T-helper 17 cell (primary cell): ENCODE measurements at places on chromosomes 7 and 10.

- no peak for DNase-seq
Measured at GRCh38 chr10:1059902-1060301, 3.7 kb downstream of the WDR37 start.

DNA sequence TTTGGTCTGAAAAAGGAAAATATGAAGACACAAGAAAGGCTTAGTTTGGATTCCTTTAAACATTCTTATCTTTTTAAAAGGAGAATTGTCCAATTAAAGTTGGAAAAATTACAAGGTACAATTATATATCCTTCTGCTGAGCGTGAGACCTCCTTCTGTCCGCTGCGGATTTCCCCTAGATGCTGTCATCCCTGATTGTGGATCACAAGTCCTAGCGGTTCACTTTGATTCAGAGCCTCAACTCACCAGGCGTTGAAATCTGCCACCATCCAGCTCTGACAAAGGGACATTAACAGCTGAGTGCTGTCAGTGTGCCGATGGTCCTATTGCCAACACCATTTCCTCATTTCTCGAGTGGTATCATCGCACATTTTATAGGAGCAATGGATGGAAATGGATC lies 73.1 kb upstream of the PTER start:
- no peak for DNase-seq

DNA sequence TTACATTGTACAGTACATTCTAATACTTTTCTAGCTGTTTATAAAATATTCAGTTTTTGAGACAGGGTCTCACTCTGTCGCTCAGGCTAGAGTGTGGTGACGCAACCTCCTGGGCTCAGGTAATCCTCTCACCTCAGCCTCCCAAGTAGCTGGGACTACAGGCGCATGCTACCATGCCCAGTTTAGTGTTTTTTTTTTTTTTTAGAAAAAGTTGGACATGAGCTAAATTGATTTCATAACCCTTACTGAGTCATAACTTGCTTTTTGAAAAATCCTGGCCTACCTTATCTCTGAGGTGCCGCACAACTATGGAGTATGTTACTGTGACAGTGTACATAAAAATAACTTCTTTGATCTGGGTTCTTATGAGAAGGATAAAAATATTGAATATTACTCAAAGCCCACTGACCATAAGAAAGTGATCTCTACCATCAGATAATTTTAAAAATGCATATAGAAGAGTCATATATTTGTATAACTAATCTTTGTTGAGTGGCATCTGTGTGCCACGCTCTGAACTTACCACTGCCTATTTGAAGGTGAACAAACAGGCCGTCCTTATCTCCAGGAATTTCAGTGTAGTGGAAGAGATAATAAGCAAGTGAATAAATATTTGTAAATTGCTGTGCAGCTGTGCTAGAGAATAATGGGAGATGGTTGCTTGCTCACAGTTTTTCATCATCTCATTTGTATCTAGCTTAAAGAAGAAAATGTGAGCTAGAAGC lies 73.2 kb downstream of the PPP1R9A start:
- no peak for DNase-seq

- peak; percentile 43 for DNase-seq
Measured at GRCh38 chr10:13659887-13660550, 73.3 kb downstream of the PRPF18 start.

DNA sequence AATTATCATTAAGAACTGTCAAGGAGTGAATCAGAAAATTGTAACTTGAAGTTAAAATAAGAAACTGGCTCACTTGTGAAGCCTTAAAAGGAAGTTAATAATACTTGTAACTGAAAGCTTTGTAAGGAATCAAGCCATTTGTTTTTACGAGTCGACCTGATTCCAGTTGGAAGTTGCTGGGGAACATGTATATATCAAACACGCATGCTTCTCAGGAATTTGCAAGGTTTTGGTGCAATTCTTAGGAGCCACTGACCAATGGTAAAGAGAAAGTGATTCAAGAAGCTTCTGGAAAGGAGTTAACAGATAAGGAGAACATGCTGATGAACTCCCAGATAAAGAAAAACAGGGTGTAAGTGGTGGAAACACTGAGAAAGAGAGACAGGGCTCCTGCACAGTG lies 56.4 kb downstream of the ETV1 start:
- DNase-seq: no peak

GRCh38 chr10:97083228-97083829 lies 102.4 kb downstream of the SLIT1 start:
- DNase-seq: no peak

GRCh38 chr10:24427678-24428409 lies 218.9 kb downstream of the KIAA1217 start:
- DNase-seq: no peak

- no peak for DNase-seq
Measured at GRCh38 chr10:18214691-18215563, 74.7 kb downstream of the CACNB2 start.

DNA sequence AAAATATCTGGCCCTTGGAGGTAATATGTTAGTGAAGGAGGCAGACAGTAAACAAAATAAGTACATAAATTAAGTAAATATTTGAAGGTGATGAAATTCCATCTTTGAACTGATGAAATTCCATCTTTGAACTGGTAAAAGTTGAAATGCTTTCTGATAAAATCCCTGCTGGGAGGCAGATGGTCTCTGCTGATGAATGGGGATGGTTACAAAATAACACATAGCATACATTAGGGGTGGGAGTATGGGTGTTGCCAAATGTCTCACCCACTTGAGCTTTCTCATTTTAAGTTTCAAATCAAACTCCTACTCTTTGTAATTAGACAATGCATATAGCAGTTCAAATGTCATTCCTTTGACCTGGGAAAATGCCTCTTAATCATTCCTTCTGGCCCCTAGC lies 77.5 kb upstream of the SORCS3 start:
- no peak for DNase-seq

- DNase-seq: no peak
Measured at GRCh38 chr7:94649450-94649849, 6.5 kb downstream of the SGCE start.

DNA sequence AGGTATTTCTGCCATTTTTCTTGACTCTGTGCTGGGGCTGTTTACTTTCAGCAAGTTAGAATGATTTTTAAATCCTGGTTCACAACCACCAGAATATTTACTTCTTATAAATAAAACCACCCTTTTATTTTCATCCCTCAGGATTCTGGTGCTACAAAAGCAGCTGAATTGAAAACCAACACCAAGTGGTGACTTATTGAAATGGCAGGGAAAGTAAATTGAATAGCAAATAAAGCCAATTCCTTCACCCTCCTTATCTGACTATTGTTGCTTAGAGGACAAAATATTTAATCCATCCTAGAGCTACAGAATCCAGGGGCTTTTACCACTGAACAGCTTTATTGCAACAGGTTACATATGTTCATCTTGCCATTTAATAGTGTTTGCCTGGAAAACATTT lies 828.6 kb upstream of the GHITM start:
- no peak for DNase-seq

- no peak for DNase-seq
Measured at GRCh38 chr7:54858008-54858692, 99.1 kb upstream of the SEC61G start.

DNA sequence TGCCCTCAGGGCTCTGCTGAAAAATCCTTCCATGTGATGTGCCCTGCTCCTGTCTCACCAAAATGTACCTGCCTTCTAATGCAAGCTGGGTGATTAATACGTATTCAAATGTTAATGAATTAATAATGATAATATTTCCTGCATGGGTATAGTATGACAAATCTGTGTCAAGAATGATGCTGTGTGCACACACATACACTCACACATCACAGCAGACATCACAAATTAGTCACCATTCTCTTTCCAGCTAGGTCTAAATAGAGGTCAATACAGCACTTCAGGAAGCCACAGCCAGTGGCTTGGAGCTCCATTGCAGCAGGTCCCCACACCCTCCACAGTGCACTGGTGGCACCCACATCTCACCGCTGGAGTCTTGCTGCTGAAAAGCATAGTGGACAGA lies 681.2 kb upstream of the NRP1 start:
- no peak for DNase-seq
